ENCODE measurements at places on chromosomes 5 and 9.

GRCh38 chr5:72203251-72203845 lies 96.1 kb downstream of the MAP1B start:
- no peak for DNase-seq

DNA sequence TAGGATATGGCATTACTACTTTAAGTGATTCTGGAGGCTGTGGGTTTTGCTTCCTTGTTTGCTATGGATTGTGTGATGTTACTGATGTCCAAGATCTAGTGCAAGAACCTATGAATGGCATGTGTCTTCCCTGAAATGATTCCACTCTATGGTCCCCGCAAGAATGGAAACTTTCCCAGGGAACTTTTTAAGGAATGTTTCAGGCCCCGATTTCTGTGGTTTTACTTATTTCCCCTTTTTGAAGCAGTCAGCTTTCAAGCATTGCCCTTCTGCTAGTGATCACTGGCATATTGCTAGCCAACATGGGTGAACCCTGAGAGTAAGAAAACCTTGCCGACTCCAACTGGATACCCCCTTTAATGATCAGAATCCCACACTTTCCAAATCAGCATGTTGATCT lies 26.6 kb upstream of the CD180 start:
- DNase-seq, result no peak

- no peak for DNase-seq
Observed at GRCh38 chr5:159899067-159900049, 16.9 kb upstream of the ADRA1B start.

GRCh38 chr5:80860924-80861613 lies 99.1 kb upstream of the RASGRF2 start:
- peak; percentile 15 for DNase-seq

DNA sequence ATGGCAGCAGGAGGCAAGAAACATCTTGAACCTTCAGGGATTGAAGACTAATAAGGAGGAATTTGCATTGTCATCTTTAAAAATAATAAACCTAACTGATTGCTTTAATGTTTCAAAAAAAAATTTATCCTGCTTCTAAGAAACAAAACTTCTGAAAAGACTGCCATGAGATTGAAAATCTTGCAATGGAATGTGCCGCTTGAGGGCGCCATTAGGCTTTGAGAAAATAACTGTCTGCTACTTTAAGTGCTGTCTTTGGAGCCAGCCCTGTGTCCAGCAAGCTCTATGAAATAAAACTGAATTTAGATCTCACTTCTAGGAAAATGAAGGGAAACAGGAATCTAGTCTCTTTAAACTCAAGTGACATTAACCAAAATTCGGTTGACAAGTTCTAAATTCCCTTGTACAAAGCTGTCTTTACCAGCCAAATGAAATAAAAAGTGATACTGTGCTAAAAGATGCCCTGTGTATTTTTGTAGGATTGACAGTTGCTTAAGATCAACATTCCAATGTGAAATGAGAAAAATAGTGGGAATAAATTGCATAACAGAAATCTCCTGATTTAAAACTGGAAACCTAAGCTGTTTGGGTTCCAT lies 79.4 kb downstream of the ESM1 start:
- DNase-seq, result no peak

- DNase-seq, result no peak
Observed at GRCh38 chr5:100407053-100407452, 128.1 kb upstream of the FAM174A start.

- no peak for DNase-seq
Observed at GRCh38 chr5:153399595-153399994, 90.9 kb upstream of the GRIA1 start.

GRCh38 chr5:144065786-144066185 lies 104.7 kb downstream of the YIPF5 start:
- no peak for DNase-seq

GRCh38 chr5:168464214-168464613 lies 22.1 kb upstream of the RARS1 start:
- no peak for DNase-seq

- DNase-seq, result peak; percentile 20
Observed at GRCh38 chr5:112253478-112254250, 165.4 kb downstream of the EPB41L4A start.

DNA sequence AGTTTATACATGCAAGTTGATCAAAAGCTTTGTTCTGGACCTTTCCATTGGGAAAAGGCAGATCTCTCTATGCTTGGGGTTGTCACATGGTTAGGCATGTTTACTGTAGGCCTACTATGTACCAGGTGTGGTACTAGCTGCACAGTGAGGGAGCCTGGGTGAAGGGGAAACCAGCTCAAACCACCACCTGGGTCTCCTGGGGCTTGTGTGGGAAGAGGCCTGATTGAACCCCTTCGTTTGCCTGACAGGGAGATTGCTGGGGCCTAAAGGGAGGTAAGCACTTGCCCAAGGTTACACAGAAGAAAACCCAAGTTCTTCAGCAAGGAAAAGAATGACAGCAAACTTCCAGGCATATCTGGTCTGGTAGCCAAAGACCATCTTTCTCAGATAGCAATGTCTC lies 145.9 kb downstream of the MELK start:
- DNase-seq, result no peak

DNA sequence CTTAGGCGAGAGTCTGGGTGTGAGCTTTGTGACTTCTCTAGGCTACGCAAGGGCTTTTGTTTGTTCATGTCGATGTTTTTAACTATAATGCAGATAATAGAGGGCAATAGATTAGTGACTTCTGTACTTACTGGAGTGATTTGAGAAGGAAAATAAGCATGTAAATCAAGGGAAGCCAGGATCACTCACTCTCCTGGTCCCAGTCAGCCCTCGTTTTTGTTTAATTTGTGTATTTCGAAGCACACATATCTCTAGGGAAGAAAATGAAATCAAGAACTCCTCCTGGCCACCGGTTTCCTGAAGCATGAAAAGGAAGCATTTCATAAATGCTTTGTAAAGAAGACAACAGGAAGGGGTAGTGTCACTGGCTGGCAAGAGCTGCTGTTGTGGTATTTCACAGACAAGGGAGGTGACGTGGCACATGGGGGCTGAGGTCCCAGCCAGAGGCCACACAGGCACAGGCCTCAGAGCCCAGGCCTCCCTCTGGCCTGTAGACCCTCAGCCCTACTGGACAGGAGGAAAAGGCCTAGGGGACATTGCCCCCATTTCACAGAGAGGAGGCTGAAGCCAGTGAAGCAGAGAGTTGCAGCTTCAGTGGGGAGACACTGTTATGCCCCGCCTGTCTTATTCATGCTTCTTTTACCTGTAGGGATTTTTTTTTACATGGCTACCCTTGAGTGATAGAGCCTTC lies 34.1 kb downstream of the IRF1 start:
- DNase-seq, result no peak

- no peak for DNase-seq
Observed at GRCh38 chr5:106875591-106876297, 795.0 kb downstream of the EFNA5 start.

Data from retinal pigment epithelial cell (primary cell).